ENCODE measurements at places on chromosomes 4 and X.

- no peak for DNase-seq
Observed at GRCh38 chrX:12366440-12366839, 228.2 kb downstream of the FRMPD4 start.

DNA sequence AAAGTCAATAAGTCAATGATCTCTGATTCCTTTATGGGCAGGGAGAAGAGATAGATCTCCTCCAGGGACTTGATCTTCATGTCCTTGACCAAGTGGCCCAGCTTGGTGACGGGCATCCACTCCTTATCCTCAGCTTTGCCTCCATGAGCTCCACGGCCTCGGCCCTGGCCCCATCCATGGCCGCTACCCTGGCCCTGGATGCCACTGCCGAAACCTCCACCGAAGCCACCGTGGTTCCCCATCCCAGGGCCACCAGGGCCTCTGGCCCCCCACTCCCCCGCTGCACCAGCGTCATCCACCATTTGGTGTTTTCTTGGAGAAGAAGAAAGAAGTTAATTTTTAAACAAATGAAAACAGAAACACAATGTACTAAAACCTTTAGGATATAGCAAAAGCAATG lies 518.1 kb downstream of the GRXCR1 start:
- DNase-seq, result no peak

DNA sequence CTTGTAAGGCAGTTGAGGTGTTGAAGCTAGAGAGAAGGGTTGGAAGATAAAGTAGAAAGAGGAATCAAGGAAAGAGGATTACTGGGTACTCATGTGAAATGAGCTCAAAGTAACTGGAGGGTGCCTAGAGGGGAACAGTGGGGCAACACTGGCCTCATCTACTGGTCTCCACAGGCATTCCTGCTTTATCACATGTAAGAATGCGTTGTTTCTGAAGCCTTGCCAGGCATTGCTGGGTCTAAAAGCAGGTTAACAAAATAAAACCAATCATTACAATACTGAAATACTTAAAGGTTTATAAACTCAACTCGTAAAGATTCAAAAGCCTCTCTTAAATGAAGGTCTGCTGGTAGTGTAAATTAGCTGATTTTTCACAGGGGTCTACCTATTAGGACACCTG lies 96.0 kb downstream of the FANCB start:
- no peak for DNase-seq

DNA sequence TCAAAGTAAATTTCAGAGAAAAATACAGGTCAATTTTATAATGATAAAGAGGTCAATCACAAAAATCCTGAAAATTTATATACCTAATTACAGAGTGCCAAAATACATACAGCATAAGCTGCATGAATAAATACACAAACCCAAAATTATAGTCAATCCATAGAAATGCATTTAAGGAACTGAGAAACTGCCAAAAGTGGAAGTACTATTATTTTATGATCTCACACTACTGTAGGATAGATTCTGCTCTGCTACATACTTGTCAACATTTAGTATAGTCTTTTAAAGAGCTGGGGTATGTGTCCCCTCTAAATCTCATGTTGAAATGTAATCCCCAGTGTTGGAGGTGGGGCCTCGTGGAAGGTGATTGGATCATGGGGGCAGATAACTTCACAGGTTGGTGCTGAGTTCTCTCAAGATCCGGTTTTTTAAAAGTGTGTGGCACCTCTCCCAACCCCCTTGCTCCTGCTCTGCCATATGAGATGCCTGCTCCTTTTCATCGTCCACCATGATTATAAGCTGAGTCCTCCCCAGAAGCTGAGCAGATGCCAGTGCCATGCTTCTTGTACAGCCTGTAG lies 31.8 kb downstream of the CHIC2 start:
- peak; percentile 69 for DNase-seq

DNA sequence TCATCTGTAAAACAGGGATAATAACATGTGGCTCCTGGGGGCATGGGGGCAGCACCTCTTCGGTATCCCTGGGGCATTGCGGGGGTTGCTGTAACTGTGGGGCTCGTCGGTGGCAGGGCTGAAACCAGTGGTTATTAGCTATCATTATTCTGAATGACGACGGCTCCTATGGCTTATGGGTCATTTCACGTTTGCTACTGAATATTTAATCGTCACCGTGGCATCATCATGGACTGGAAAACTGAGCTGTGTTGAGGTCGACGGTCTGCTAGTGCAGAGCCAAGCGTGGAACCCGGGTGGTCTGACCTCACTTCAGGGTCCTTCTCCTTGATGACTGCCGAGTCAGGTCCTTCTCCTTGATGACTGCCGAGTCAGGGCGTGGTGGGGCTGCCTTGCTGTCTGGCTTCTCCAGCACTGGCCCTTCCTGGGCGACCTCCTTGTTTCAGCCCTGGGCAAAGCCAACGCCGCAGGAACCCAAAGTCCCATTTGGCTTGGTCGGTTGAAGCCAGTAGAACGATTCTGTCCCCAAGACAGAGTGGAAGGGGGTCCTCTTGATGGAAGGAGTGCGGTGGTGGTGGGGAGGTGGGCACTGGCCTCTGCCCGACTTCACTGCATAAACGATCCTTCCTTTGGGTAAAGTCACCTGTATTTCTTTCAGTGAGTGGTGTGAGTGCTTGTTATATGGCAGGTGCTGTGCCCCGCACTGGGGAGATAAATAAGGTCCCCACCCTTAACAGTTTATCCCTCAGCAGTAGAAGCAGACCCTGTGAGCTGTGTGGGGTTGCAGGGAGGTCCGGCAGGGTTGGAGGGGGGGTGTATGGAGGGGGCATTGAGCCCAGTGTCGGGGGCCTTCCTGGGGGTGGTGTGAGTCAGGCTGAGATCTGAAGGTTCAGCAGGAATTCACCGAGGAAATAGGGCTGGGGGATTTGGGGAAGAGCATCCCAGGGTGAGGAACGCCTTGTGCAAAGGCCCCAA lies 40.8 kb downstream of the PSAPL1 start:
- DNase-seq, result no peak

Measured in Kasumi-1 (cell line).